Progenitor cell of endocrine pancreas (in vitro differentiated cells): ENCODE measurements at places on chromosomes 11 and 22.

- peak; percentile 87 for DNase-seq
Measured at GRCh38 chr11:71787098-71787823, 45.7 kb upstream of the DEFB108B start.

- DNase-seq, result peak; percentile 49
Measured at GRCh38 chr11:34512840-34513681, 533 bp downstream of the ELF5 start.

GRCh38 chr11:116691771-116692177, 81.0 kb downstream of the BUD13 start:
- peak; percentile 55 for DNase-seq

GRCh38 chr11:60127311-60127811, 38.9 kb downstream of the MS4A2 start:
- DNase-seq, result no peak

DNA sequence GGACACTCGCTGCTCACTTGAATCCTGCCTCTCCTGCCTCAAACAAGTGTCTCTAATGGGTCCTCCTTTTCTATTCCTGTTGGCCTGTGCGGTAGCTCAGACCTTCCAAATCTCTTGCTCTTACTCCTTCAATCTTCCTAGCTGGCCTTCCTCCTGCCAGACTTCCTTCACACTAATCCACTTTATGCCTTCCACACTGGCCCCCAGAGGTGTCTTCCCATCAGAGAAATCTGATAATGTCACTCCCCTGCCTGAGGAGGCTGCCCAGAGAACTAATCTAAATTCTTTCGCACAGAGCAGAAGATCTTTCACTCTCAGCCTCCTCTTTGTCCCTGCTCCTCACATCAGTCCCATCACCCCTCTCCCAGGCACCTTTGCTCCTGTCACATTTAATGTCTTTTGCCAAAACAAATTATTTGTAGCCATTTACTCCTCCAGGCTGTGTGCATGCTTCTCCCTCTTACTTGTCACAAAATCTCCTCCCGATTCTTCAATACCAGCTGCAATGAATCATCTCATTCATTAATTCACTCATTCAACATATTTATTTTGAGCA, 175.7 kb downstream of the MAML2 start:
- DNase-seq, result no peak

GRCh38 chr22:44398856-44399837, 86.4 kb upstream of the SHISAL1 start:
- DNase-seq, result peak; percentile 2

- no peak for DNase-seq
Measured at GRCh38 chr22:48748860-48749554, 1078.7 kb downstream of the BRD1 start.

GRCh38 chr22:21626735-21627469, 2.9 kb downstream of the YDJC start:
- DNase-seq, result no peak

DNA sequence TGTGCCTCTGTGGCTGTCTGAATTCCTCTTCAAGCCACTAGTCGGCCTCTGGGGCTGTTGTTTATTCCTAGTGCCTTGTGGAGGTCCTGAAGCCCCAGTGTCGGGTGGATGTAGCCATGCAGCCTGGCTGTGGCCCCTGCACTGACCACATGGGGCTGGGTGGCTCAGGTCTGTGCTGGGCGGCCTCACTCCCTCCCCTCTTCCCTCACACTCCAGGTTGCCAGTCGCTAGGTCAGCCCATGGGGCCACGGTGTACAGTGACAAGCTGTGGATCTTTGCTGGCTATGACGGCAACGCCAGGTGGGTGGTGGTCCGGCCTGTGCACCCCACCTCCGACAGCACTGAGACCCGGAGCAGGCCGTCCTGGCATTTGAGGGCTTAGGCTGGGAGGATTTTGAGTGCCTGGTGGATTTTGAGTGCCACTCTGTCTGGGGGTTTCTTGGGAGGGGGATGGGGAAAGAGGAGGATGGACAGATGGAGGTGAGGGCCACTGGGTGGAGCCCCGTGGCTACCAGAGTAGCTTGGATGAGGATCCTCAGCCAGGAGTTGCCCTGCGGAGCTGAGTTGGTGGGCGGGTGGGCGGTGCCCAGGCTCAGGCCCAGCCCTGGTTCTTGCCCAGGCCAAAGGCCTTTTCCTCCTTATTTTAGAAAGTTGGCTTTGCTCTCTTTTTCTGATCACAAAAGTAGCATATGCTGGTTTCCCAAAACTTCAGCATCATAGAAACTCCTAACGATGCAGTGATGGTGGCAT, 6.7 kb downstream of the LZTR1 start:
- no peak for DNase-seq

DNA sequence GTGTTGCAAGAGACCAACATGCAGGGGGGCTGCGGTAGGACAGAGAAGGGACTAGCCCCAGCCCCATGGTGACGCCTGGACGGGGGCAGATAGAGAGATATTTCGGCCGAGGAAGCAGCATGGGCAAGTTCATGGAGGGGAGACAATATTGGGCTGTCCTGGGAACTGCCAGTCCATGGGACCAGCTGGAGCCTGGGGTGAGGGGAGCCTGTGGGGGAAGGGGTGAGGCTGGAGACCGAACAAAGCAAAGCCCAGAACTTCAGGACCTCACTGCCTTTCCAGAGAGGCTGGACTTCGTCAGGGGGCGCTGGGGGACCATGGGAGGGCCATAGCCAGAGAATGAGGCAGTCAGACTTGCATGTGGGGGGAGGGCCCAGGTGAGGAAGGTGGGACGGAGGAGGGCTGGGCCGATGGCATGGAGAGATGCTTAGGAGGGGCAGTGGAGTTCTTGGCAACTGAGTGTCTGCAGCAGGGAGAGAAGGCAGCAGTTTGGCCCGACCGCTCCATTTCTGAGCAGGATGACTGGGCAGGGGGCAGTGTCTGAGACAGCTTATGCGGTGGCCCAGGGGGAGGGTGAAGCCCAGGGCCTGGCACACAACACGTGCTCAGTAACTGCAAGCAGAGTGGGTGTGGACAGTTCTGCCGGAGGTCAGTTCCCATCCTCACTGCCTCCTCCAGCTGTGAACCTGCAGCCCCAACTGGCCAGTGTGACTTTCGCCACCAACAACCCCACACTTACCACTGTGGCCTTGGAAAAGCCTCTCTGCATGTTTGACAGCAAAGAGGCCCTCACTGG, 712 bp downstream of the UPK3A start:
- peak; percentile 25 for DNase-seq

DNA sequence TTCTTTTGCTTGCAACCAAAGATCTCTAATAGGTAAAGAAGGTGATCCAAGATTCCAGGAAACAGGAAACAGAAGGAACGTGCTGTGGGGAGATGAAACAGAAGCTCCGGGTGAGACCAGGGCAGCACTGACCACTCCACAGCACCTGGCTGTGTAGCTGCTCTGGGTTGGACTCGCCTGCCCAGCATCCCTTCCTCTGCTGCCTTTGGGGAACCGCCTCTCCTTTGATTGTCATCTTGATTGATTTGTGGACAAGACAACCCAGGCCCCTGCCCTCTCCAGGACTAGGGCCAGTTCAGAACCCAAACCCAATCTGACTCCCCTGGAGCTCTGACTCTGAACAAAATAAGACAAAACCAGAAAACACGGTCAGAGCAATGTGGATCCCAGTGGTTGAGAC, 14.7 kb upstream of the APOBEC3A start:
- no peak for DNase-seq

DNA sequence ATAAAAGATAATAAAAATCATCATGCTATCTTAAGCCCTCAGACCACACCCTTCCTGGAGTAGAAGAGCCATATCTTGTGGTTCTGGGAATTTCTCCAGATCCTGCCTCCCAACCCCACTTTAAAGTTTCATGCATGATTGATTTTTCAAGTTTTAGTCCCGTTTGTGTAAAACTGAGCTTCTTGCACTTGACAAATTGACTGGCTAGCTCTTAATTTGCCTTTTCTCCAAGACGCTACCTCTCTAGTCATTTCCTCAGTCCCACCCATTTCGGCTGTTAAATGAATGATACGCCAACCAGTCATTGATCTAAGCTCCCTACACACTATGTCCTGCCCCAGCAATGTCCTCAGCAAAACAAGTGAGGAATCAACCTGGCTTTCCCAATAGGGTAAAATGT, 71.8 kb upstream of the TEAD1 start:
- DNase-seq, result no peak

DNA sequence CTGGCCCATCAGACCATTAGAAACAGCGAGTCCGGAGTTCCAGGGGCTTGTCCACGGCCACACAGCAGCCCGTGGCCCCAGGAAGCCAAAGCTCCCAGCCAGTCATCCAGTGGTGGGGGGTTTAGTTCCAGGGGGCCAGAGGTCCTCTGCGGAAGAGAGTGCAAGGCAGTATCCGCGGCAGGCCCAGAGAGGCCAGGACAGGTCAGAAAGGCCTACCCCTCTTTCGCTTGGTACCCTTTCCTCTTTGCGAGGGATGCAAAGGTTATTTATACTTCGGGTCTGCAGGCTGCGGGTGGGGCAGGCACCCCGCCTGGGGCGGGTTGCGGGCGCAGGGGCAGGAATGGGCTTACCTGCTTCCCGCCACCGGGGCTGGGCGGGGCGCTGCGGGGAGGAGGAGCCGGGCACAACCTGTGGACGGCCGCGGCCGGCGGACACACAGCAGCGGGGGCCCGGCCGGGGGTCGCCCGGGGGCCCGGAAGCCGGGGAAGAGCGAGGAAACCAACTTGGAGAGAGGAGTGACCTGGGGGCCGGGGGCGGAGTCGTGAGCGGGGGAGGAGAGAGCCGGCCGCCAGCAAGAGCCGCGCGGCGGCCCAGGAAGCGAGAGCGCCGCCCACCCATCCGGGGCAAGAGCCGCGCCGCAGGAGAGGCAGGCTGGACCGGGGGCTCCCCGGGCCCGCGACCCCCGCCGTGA, at the start of gene SH3BP1:
SH3BP1 (plus strand) TSS at position 600 of the 691 bp plus-strand sequence. CDS start 119 bp downstream, outside the sequence.
- peak; percentile 56 for DNase-seq

GRCh38 chr22:20464096-20464614, 26.5 kb upstream of the SCARF2 start:
- no peak for DNase-seq

DNA sequence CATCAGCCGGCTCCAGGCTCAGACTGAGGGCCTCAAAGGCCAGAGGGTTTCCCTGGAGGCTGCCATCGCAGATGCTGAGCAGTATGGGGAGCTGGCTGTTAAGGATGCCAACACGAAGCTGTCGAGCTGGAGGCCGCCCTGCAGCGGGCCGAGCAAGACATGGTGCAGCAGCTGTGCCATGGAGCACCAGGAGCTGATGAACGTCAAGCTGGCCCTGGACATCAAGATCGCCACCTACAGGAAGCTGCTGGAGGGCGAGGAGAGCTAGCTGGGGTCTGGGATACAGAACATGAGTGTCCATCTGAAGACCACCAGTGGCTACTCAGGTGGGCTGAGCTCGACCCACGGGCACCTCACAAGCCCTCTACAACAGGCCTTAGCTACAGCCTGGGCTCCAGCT, 4.0 kb upstream of the SCUBE2 start:
- DNase-seq, result no peak

- no peak for DNase-seq
Measured at GRCh38 chr11:115920841-115921480, 416.7 kb upstream of the CADM1 start.

DNA sequence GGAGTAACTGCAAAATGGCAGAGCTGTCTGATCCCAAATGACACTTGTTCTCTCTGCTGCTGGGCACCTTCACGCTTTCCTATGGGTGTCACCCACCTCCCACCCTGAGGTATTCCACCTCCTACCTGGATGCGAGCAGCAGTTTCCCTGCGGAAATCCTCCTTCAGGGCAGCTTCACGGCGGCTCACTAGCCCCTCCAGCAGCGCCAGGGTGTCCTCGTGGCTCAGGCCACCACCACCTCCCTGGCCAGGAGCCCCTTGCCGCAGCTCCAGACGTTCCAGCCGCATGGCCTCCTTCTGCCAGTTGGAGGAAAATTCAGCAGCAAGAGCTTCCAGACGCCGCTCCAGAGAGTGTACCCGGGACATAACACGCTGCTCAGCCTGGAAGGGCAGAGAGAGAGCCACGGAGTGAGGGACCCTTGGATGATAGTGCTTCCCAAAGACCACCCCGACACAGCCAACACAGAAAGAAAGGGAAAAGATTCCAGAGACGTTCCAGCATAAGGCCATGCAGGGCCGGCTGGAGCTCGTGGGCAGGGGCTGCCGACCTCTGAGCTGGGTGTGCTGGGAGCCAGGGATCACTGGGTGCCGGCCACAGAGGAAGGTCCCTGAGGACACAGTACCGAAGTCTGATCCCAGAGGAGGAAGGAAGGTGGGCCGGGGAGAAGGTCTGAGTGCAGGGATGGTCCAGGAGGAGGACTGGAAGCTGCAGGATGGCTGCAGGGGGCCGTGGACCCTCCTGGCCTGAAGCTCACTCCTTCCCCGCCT, 13.4 kb downstream of the SUN2 start:
- no peak for DNase-seq

DNA sequence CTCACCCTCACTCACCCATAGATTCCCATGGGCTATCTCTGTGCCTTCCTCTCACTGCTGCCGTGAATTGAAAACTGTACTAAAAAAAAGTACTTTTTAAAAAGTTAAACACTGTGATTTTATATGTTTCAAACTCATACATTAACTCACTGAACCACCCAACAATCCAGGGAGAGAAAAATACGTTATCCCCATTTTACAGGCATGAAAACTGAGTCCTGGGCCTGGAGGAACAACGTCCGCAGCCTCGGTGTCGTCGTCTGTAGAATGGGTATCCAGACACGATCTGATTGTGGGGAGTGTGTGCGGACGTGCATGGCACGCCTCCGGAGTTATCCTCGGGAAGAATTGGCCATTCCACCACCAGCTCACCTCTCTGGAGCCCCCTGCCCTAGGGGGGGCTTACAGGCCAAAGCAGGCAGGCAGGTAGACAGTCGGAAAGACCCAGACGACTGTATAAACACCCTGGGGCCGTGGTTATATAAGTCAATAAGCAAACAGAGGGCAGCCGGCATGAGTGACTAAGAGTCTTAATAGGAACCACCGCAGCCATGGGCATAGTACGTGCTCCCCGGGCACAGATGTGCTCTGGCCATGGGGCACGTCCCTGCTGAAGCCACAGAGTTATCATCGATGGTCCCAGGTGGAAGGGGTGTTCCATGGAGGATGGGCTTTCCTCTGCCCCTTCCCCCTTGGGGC, 7.1 kb upstream of the PDGFB start:
- no peak for DNase-seq

DNA sequence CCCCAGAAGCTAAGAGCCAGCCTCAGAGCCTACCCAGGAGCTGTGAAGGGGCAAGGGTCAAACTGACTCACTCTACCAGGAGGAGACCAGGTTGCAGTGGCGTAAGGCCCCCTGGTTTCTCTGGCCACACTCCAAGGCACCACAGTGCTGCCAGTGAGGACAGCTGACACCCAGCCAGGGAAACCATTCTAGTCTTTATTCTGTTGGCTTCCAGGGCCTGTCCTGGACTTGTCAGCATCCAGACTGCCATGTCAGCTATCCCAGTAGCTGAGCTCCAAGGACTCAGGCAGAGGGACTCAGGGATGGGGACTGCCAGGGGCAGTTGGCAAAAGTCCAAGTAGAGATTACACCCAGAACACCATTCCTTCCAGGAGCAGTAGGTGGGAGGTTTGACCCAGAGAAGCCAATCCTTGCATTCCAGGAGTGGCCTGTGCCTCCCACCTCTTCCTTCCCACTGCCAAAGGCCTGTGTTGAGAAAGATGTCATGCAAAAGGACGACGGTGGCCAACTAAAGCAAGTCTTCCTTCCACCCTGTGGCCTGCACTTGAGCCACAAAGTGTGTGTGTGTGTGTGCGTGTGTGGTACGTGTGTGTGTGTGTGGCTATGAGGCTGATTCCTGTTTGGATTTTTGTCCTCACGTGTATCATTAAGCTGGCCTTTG, 3.6 kb upstream of the MAPK8IP1 start:
- DNase-seq, result no peak

GRCh38 chr11:3855808-3856491, 486 bp downstream of the STIM1 start:
- DNase-seq, result peak; percentile 24

GRCh38 chr11:27700351-27701301, at the start of gene BDNF:
Gene BDNF, minus strand, starts transcription at chr11:27700455. Its CDS starts 41,891 bp downstream, at chr11:27658564.
- peak; percentile 30 for DNase-seq
